ENCODE measurements at places on chromosomes 1 and 21. TPM values are rescaled to one million over a fixed set of nuclear protein-coding genes. Genes with fewer than 3 reads are reported as not detected.

GRCh38 chr1:38004284-38005108 is 818 bp downstream of the FHL3 start:
- no peak for DNase-seq

GCSAML gene
- total RNA-seq: not detected

DNA sequence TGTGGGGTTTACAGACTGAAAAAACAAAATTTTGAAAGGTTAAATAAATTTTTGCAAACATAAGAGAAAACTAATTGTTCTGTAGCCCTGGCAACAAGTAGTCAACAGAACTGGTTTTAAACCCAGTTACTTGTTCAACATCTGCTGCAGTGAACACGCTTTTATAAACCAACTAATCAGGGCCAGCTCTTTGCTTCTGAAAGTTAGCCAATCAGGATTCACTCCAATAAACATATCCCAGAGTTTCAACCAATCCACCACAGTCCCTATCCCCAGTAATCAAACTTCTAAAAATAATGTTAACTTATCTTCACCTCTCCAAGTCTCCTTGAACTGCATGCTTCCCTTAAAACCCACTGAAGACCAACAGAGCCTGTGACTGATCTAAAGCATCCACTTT is 306.6 kb downstream of the CTH start:
- DNase-seq: no peak

GRCh38 chr1:209354111-209354839 is 229.2 kb upstream of the CAMK1G start:
- DNase-seq: peak; percentile 60

GRCh38 chr1:223847781-223848345 is 2.1 kb upstream of the TP53BP2 start:
- DNase-seq: no peak

- DNase-seq: no peak
Measured at GRCh38 chr21:35840949-35841348, 219.4 kb downstream of the SETD4 start.

- DNase-seq: no peak
Measured at GRCh38 chr1:10374442-10374860, 24.4 kb upstream of the PGD start.

DNA sequence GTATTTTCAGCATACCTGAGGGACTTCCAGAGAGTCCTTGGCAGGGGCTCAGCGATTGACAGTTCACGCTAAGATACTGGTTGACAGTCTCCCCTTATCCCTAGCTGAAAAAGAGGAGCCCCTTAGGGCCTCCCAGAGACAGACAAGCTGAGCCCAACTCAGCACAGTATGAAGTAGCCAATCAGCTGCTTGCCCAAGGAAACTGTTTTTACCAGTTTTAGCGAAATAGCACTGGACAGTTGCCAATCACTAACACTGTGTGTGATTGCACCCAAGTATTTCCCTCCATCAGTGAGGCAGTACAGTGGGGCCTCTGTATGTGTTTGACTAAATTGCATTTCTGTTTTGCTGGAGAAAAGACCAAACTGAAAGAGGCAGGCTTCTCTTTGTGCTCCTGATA is 27.0 kb downstream of the KHDRBS1 start:
- DNase-seq: no peak

GRCh38 chr1:172268237-172268636 is 152.2 kb upstream of the C1orf105 start:
- DNase-seq: no peak

DNA sequence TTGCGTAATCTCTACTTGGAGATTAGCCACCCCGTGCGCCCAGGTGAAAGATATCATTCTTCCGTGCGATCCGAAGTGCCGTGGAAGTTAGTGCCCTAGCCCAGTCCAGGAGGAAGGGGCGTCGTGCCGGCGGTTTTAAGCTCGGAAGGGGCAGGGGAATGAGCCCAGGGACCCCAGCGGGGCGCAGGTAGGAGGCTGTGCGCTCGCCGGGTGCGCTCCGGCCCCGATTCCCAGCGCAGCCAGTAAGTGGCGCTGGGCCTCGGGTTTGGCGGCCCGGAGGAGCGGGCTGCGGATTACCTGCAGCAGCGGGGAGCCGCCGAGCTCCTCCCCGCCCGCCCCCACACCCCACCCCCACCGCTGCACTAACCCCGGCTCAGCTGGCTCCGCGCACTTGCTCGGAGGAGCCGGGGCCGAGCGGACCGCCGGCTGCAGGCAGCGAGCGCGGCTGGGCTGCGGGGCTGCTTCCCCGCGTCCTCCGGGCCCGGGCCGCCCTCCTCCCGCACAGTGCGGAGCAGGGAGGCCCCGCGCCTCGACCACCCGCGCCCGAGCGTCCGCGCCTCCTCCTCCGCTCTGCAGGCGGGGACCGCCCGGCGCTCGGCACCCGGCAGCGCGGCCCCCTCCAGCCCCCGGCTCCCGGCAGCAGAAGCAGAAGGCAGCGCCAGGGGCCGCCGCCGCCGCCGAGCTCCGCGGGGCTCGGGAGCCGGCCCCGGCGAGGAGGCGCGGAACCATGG is at the start of gene RYR2:
RYR2 (plus strand) TSS at position 390 of the 731 bp plus-strand sequence; CDS start at position 728, 338 bp downstream.
- peak; percentile 16 for DNase-seq

CRP gene
- not detected for total RNA-seq

GRCh38 chr1:112954017-112954650 is 1.9 kb downstream of the SLC16A1 start:
- no peak for DNase-seq

- DNase-seq: no peak
Measured at GRCh38 chr1:68280286-68280685, 48.0 kb upstream of the WLS start.

GRCh38 chr1:12674358-12674757 is 30.5 kb downstream of the AADACL4 start:
- DNase-seq: no peak
